ENCODE measurements at places on chromosomes 5 and 9.

- DNase-seq: peak; percentile 85
Observed at GRCh38 chr9:129174102-129174723, 3.8 kb downstream of the IER5L start.

GRCh38 chr5:14450018-14450524 lies 131.5 kb upstream of the OTULINL start:
- no peak for DNase-seq

DNA sequence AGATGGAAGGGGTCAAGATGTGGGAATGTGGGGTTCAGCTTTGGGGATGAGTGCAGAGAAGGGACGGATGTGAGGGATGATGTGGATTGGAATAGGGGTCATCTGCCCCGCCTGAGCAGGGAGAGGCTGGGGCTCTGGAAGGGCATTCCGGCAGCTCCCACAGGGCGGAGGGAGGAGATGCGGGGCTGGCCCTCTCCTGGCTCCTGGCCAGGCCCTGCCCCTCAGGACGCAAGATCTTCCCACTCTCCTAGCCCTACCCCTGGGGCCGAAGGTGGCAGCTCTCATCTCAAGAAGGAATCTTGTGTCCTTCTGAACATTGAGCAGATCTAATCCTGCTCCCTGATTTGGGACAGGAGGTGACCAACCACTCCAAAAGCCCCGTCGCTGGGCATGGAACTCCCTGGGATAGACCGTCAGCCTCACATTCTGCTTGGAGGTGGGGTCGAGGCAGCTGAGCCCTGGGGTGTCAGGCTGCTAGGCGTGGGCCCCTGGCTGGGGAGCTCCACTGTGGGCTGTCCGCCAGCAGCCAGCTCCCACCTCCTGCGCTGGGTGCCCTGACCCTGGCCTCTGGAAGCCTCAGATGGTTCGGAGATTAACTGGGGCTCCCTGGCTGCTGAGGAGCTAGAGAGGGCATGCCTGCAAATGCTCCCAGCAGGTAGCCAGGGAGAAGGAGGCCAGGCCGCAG lies 125.2 kb downstream of the ZNF354C start:
- DNase-seq: no peak

DNA sequence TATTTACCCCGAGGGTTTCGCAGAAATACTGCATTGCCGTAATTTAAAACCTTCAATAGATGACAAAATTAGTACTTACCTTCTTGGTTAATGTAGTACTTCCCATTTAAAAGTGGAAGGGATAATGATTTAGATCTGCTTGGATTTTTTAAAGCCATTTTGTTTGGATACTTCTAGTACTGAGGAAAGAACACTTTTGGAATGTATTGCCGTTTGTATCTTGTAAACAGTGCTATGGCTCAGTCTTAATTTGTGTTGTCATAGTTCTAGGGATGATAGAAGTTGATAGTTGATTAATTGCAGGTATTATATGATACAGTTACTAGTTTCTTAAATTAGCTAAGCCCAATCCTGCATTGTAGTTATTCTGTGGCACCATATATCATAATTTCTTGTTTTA lies 33.1 kb downstream of the TNPO1 start:
- no peak for DNase-seq

- no peak for DNase-seq
Observed at GRCh38 chr9:19759066-19759465, 29.8 kb downstream of the SLC24A2 start.

- no peak for DNase-seq
Observed at GRCh38 chr5:124536333-124536732, 210.1 kb downstream of the ZNF608 start.

- DNase-seq: no peak
Observed at GRCh38 chr5:174535669-174536068, 188.7 kb upstream of the MSX2 start.

GRCh38 chr5:92644266-92644886 lies 936.6 kb downstream of the NR2F1-AS1 start:
- DNase-seq: no peak

DNA sequence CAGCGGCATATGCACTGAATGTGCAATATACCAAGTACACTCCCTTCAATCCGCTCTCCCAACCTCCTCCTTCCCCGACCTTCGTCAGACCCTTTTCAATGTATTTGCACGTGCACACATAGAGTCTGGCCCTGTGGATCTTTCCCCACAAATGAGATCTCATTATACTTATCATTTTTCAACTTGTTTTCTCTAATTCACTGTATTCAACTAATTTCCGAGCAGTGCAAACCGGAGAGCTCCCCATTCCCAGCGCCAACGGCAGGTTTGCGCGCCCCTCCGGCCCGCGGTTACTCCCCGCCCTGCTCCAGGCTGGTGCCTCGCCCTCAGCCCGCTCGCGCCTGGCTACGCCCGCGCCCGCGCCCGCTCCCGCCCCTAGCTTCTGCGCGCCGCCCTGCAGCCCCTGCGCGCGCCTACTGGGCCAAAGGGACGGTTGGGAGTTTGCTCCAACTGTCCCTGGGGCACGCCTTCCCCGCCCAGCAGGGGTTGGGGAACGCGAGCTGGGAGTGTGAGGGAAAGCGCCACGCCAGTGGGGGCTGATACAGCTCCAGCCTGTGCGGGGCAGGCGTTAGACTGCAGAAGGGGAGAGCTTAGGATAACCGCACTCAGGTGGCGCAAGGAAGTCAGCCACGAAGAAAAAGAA lies 3.3 kb upstream of the CDC20B start:
- no peak for DNase-seq

- peak; percentile 19 for DNase-seq
Observed at GRCh38 chr9:15306068-15306756, 804 bp downstream of the TTC39B start.

GRCh38 chr9:13467157-13467556 lies 187.7 kb upstream of the MPDZ start:
- no peak for DNase-seq

DNA sequence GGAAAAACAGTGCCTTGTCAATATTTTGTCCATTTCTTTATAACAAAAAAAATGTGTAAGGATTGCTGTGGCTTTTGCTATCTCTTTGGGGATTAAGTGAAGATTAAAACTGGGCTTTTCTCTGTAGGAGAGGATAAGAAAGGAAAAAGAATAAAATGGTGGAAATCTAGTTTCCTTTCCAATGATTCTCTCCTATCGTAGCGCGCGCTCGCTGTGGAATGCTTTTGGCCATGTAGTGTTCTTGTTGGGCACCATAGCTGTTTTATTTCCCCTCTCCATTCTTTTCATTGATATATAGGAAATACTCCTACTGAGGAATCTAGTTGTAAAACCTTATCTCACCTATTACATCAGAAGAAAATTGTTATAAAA lies 1.5 kb downstream of the STXBP1 start:
- no peak for DNase-seq

DNA sequence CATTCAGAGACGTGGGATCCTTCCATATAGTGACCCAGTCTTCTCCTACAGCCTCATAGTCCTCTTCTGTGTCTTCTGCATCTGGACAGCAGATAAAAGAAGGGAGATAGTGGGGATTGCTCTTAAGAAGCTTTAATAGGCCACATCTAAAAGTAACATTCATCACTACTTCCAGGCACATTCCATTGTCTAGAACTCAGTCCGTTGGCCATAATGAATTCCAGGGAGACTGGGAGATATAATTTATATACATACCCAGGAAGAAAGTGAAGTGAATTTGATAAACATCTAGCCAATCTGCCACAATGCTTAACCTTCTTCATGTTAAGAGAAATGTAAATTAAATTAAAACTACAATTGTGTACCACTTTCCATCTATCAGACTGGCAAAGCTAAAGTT lies 22.5 kb upstream of the GLIPR2 start:
- DNase-seq: no peak

- DNase-seq: peak; percentile 57
Observed at GRCh38 chr9:117414906-117415331, at the start of gene ASTN2. Gene ASTN2, minus strand, starts transcription at chr9:117415057. Its CDS starts 119 bp downstream, at chr9:117414938.

GRCh38 chr5:119275146-119275545 lies 80.7 kb upstream of the TNFAIP8 start:
- DNase-seq: no peak

- DNase-seq: peak; percentile 95
Observed at GRCh38 chr5:111223787-111224560, at the start of gene CAMK4. Gene CAMK4, plus strand, starts transcription at chr5:111224384. Its CDS starts 100 bp downstream, at chr5:111224484.

DNA sequence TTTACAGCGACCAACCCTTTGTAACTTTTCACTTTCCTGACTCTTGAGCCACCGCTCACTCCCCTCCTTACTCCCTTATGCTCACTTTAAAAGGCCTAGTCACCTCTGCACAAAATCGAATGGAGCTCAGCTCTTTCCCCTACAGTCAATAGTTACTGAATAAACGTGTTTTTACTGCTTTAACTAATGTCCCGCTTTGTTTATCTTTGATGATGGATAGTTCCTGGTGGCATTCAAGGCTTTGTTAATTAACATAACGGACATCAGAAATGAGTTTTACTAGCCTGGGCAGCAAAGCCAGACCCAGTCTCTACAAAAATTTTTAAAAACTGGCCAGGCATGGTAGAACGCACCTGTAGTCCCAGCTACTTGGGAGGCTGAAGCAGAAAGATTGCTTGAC lies 5.0 kb downstream of the SERINC5 start:
- DNase-seq: no peak

DNA sequence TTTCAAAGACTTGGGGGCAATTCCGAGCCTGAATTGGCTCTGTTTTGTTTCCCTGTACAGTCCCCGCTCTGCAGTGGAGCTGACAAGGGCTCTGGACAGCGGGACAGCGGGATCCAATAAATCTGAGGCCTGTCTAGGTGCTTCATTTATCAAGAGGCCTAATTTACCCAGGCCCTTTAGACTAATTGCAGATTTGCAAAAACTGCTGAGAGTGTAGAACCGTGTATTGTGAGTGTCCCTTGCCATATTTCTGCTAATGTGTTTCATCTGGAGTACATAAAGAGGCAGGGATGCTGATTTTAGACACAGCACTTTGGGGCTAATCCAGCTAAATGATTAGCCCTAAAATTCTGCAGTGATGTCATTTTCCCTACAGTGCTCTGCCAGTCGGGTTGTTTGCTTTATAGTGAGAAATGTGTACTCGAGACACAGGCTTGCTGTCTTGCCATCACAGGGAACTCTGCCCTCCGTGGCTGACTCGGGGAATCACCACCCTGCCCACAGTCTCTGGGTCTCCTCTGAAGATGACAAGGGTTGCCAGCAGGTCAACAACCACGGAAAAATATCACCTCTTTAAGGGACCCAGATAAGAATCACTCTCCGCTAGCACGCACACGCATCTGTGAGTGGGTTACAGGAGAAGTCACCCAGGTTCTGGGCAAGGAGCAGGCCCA lies 592.0 kb downstream of the BNC2 start:
- no peak for DNase-seq

GRCh38 chr9:38195737-38196161 lies 126.7 kb upstream of the SHB start:
- DNase-seq: no peak

DNA sequence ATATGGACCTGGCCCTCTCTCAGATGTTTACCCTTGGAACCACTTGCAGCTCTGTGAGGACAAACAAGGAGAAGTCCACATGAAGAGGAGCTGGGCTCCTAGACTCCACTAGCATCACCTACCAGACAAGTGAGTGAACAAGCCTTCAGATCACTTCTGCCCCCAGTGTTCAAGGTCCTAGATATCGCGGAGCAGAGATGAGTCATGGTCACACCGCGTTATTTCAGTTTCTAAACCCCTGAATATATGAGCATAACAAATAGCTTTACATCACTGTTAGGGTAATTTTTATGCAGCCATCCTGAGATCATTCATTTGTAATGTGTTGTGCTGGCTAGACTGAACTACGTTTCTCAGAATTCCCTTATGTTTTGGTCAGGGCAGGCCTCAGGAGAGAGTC lies 77.0 kb upstream of the DAP start:
- DNase-seq: no peak

DNA sequence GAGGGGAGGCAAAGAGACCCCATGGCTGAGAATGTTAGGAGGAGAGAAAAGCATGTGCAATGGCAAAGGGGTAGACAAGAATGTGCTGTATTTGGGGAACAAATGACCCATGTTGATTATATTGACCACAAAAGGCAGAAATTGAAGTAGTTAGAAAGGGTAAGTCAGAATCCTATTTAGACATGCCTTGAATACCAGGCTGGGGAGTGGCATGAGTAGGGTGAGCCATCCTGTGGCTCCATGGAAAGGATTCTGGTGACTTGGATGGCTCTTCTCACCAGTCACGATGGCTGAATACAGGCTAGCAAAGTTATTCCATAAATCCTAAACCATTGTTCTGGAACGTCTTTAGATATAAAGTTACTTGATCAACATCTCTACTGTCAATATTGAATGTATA lies 73.4 kb upstream of the MEF2C start:
- no peak for DNase-seq

DNA sequence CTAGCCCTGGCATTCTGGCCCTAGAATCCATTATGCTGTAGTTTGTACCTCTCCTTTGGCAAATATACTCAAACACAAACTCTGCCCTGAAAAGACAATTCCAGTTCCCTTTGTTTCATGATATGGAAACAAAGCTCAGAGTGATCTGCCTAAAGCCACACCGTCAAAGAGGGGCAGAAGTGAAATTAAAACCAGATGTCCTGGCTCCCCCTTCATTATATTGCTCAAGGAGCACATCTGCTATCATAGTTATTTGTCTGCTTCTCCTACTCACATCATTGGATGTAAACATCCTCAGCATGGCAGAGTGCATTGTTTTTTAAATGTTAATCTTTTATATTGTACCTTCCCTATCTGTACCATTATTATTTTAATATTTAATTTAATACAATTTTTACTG lies 266.7 kb upstream of the SMARCA2 start:
- DNase-seq: no peak

- no peak for DNase-seq
Observed at GRCh38 chr5:133338504-133339355, 273.6 kb downstream of the FSTL4 start.

DNA sequence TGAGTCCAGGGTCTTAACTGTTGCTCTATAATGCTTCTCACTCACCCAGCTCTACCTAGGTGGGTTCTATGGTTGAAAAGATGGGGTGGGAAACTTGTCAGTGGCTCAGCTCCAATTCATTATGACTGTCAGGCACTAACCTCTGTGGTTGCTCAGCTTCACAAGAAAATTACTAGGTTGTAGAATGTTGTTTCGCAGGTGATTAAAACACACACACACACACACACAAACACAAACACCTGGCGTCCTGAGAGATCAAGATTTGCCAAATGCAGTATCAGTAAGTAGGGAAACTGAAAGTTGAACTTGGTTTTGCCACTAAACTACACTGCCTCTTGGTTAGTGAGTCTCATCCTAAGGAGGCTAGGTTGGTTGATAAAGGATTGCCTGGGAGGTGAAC lies 2.8 kb downstream of the MCCC2 start:
- no peak for DNase-seq

- no peak for DNase-seq
Observed at GRCh38 chr9:125888211-125888610, 141.0 kb downstream of the PBX3 start.

- DNase-seq: no peak
Observed at GRCh38 chr9:135228345-135228982, 141.0 kb downstream of the OLFM1 start.

DNA sequence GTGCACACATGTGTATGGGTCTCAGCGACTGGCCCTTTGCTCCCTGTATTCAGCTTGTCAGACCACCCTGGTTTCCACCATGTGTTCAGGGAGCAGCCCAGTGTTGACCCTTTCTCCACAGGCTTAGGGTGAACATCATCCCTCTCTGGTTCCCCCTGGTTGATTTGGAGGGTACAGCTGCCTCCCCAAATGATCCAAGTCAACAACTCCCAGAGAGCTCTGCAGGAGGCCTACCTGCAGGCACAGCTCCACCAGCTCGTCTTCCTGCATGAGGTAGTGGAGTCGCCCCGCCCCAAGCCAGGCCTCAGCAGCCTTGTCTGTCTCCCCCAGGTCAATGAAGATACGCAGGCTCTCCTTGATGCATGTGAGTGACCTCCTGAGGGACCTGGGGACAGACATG lies 50.5 kb downstream of the SH3TC2 start:
- no peak for DNase-seq
